ENCODE measurements at places on chromosomes 16 and 17.

DNA sequence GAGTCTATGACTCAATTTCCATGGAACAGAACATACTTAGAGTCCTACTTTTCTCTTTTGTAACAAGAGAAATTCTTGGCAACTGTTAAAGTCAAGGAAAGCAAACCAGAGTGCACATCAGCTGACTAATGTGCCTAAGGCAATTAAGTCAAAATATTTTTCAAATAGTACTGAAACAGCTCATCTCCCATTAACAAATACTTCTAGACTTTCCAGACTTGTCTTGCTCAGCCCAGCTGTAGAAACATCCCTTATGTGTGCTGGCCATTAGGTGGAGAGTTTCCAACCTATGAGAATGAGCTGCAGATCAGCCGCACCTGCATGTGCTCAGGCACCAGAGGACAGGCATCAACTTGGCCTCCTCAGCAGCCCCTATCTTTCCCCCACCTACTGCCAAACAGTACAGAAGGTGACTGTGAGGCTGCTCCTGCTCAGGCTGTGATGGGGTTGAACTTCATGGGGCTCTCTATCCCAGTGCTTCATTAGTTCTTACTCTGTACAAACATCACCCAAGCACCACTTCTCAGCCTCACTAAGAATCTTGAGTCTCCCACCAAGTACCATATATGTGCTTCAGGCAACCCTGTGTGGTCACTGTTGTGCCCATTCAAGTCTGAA, 32.2 kb downstream of the TEX2 start:
- peaks cover 18% of the 10 kb centered on the region for H3K4me1 ChIP-seq
- H3K4me3 ChIP-seq = no peak overlapping the region
- H3K27ac ChIP-seq = no peak overlapping the region
- H3K36me3 ChIP-seq = no peaks in the 10 kb centered on the region

GRCh38 chr16:28193530-28194423, 18.0 kb downstream of the XPO6 start:
- peaks cover 23% of the 10 kb centered on the region for H3K36me3 ChIP-seq
- H3K27me3 ChIP-seq = no peaks in the 10 kb centered on the region
- no peak overlapping the region for H3K4me3 ChIP-seq
- peak overlapping the region; percentile 75 for H3K27ac ChIP-seq
- peak; percentile 98 for DNase-seq

DNA sequence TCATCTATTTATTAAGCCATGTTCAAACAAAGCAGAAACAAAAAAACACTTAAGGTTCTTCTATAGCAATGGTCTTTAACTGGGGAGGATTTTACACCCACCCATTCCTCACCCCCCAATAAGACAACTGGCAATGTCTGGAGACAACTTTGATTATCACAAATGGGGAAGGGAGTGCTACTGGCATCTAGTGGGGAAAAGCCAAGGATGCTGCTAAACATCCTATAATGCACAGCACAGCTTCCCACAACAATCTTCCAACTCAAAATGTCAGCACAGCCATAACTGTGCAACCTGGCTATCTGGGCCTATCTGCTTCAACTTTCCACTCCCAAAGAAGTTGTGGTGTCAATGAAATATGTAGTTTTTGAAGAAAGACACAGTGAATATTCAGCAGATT, 1044.4 kb downstream of the CDH8 start:
- H3K4me3 ChIP-seq = no peak overlapping the region
- no peaks in the 10 kb centered on the region for H3K27me3 ChIP-seq
- H3K4me1 ChIP-seq = no peaks in the 10 kb centered on the region
- DNase-seq = no peak
- H3K36me3 ChIP-seq = no peaks in the 10 kb centered on the region

GRCh38 chr16:80309178-80309577, 231.6 kb upstream of the DYNLRB2 start:
- no peaks in the 10 kb centered on the region for H3K36me3 ChIP-seq
- H3K27me3 ChIP-seq = peaks cover 27% of the 10 kb centered on the region
- no peak overlapping the region for H3K27ac ChIP-seq
- no peak overlapping the region for H3K4me3 ChIP-seq

DNA sequence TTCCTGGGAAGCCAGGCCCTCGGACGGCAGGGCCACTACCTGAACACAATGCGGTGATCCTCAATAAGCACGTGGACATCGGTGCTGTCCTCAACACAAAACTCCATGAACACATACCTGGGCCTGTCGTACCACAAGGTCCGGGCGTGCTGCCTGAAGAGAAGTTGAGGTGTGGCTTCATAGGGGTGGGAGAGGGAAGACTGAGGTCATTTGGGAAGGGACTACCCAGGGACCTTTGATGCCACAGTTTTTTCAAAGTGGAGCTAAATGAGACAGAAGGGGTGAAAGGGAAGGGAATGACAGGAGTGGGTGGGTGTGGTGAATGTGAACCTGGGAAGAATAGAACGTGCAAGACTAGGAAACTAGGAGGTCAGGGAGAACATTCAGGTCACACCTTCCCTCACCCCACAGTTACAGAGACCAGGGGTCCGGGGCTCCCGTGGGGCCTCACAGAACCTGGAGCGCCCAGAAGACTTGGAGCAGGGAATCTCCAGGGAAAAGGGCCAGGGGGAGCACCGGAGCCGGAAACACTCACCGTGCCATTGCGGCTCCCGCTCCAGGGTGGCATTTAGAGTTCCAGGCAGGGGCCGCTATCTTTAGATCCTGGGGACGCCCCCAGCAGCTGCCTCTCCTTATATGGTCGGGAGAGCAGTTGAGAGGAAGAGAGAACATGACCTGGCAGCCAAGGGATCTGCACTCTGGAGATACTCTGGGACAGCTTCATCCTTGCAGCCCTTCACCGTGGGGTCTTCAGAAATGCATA, at the start of gene PTGES3L:
Gene PTGES3L (minus strand): TSS at position 570 of the 763 bp plus-strand sequence. CDS start 27 bp downstream, at position 543.
- H3K27ac ChIP-seq = peak within 1 kb of the TSS; percentile 25
- H3K36me3 ChIP-seq = no peaks in the 10 kb centered on the region
- peak within 1 kb of the TSS; percentile 81 for H3K4me3 ChIP-seq
- H3K27me3 ChIP-seq = no peaks in the 10 kb centered on the region

GRCh38 chr17:73933164-73933766, 270.2 kb upstream of the RPL38 start:
- no peaks in the 10 kb centered on the region for H3K4me1 ChIP-seq
- DNase-seq = no peak
- no peak overlapping the region for H3K27ac ChIP-seq
- no peaks in the 10 kb centered on the region for H3K36me3 ChIP-seq
- H3K27me3 ChIP-seq = peaks cover 84% of the 10 kb centered on the region

GRCh38 chr17:40075201-40075941, 12.6 kb downstream of the THRA start:
- no peak overlapping the region for H3K4me3 ChIP-seq
- no peaks in the 10 kb centered on the region for H3K27me3 ChIP-seq
- H3K36me3 ChIP-seq = no peaks in the 10 kb centered on the region
- no peak for DNase-seq
- H3K27ac ChIP-seq = no peak overlapping the region

GRCh38 chr16:88170528-88170991, 212.2 kb upstream of the ZNF469 start:
- H3K4me1 ChIP-seq = no peaks in the 10 kb centered on the region
- no peaks in the 10 kb centered on the region for H3K36me3 ChIP-seq
- H3K27me3 ChIP-seq = no peaks in the 10 kb centered on the region
- H3K4me3 ChIP-seq = no peak overlapping the region
- DNase-seq = no peak
- no peak overlapping the region for H3K27ac ChIP-seq

- H3K27ac ChIP-seq = no peak overlapping the region
- no peak overlapping the region for H3K4me3 ChIP-seq
- peaks cover 4% of the 10 kb centered on the region for H3K27me3 ChIP-seq
These were observed 15.1 kb downstream of the NGFR start for GRCh38 chr17:49510059-49510719.

- no peaks in the 10 kb centered on the region for H3K27me3 ChIP-seq
- peak; percentile 64 for DNase-seq
- H3K4me1 ChIP-seq = peaks cover 36% of the 10 kb centered on the region
- H3K36me3 ChIP-seq = no peaks in the 10 kb centered on the region
- H3K4me3 ChIP-seq = peak overlapping the region; percentile 86
These were observed 3.2 kb downstream of the CBX4 start for GRCh38 chr17:79835953-79836509.

GRCh38 chr17:6592173-6592572, 35.8 kb upstream of the PITPNM3 start:
- H3K4me3 ChIP-seq = no peak overlapping the region
- H3K4me1 ChIP-seq = no peaks in the 10 kb centered on the region
- H3K27me3 ChIP-seq = no peaks in the 10 kb centered on the region
- peaks cover 51% of the 10 kb centered on the region for H3K36me3 ChIP-seq

GRCh38 chr16:11677959-11678881, 10.0 kb downstream of the SNN start:
- H3K27me3 ChIP-seq = no peaks in the 10 kb centered on the region
- no peak overlapping the region for H3K4me3 ChIP-seq
- H3K36me3 ChIP-seq = 0 out of 2 replicates have a peak, but pooled peaks cover 7% of the 10 kb centered on the region
- no peak overlapping the region for H3K27ac ChIP-seq
- no peaks in the 10 kb centered on the region for H3K4me1 ChIP-seq

DNA sequence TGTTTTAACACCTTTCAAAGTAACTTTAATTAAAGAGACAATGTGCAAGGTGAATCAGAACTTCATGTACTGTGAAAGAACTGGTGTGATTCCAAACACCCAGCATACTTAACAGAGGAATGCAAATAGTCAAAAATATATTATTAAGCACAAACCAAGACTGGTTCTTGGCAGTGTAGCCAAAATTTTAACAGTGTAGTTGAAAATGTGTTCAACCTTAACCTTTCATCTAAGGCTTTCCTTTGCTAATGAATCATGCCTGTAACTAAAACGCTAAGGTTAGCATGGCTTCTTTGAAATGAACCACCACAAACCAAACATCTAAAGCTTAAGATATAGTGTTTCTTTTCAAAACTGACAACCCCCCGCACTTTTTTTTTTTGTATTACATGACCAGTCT, 146.3 kb upstream of the AXIN2 start:
- no peaks in the 10 kb centered on the region for H3K4me1 ChIP-seq
- no peak overlapping the region for H3K27ac ChIP-seq
- H3K4me3 ChIP-seq = no peak overlapping the region
- no peaks in the 10 kb centered on the region for H3K36me3 ChIP-seq
- no peak for DNase-seq

DNA sequence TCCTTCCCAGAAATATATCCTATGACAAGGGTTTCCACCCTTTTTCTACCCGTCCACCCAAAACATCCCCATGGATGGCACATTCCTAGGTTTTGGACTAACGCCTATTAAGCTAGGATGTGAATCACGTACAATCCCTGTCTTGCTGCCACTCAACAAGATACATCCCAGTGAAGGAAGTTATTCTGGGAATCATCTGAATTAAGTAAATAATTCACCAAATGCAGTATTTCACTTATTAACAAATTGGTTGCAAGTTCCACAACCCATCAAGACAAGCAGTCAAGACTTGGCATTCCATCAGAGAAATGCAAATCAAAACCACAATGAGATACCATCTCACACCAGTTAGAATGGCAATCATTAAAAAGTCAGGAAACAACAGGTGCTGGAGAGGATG, 32.1 kb downstream of the ASPA start:
- H3K27ac ChIP-seq = no peak overlapping the region
- H3K4me3 ChIP-seq = no peak overlapping the region
- H3K27me3 ChIP-seq = peaks cover 63% of the 10 kb centered on the region
- H3K4me1 ChIP-seq = no peaks in the 10 kb centered on the region
- no peaks in the 10 kb centered on the region for H3K36me3 ChIP-seq

DNA sequence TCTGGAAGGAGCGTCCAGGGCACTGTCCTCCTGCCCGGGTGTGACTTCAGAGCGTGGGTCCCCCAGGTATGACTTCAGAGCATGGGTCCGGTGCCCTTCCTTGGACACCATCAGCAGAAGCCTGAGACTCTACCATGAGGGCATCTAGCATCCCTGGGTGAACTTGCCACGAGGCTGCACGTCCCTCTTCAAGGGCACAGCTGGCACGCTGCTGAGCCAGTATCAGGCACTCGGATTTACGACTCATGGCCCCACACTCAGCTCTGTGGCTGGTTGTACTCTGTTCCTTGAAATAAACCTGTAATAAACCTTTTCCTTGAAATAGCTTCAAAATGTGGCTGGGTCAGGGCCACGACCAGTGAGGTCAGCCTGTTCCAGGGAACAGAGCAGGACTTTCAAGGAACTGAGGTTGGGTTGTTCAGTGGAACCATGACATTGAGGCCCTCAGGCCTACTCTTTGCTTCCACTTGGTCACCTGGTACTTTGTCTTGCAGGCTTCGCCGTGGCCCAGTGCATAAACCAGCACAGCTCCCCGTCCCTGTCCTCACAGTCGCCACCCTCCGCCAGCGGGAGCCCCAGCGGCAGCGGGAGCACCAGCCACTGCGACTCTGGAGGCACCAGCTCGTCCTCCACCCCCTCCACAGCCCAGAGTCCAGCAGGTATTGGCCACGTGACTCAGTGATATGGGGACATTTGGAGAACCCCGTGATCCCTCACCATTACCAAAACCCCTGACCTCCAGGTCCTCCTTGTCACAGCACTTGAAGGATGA, 89.9 kb downstream of the SOCS1 start:
- H3K27ac ChIP-seq = no peak overlapping the region
- H3K4me1 ChIP-seq = no peaks in the 10 kb centered on the region
- H3K36me3 ChIP-seq = no peaks in the 10 kb centered on the region
- no peaks in the 10 kb centered on the region for H3K27me3 ChIP-seq
- no peak for DNase-seq
- H3K4me3 ChIP-seq = no peak overlapping the region

GRCh38 chr16:79347277-79347676, 253.3 kb downstream of the MAF start:
- no peak overlapping the region for H3K27ac ChIP-seq
- H3K27me3 ChIP-seq = peaks cover 63% of the 10 kb centered on the region
- no peak overlapping the region for H3K4me3 ChIP-seq
- H3K36me3 ChIP-seq = no peaks in the 10 kb centered on the region
- DNase-seq = no peak

- no peaks in the 10 kb centered on the region for H3K36me3 ChIP-seq
- H3K4me3 ChIP-seq = no peak overlapping the region
- no peak overlapping the region for H3K27ac ChIP-seq
- no peaks in the 10 kb centered on the region for H3K4me1 ChIP-seq
These were observed 43.3 kb downstream of the GRIN2A start for GRCh38 chr16:10138881-10139280.

GRCh38 chr16:10001258-10001775, 180.9 kb downstream of the GRIN2A start:
- no peak overlapping the region for H3K27ac ChIP-seq
- DNase-seq = no peak
- no peak overlapping the region for H3K4me3 ChIP-seq
- H3K4me1 ChIP-seq = no peaks in the 10 kb centered on the region
- no peaks in the 10 kb centered on the region for H3K36me3 ChIP-seq
